ENCODE measurements at places on chromosomes 4 and X.

GRCh38 chr4:36115312-36115711 lies 129.0 kb downstream of the ARAP2 start:
- no peak for DNase-seq

DNA sequence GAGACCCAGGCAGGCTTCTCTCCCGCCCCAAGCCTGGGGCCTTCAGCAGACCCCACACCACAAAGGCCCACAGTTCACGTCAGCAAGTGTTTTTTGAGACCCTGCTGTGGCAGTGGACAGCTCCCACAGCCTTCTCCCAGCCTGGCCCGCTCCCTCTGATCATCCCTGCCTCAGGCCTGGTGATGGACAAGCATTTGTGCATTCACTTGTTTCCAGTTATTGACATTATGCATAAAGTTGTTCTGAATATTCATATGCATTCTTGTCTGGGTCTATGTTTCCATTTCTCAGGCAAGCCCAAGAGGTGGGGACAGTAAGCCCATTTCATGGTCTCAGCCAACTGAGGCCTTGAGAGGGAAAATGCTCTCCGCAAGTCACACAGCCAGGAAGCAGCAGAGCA lies 14.7 kb downstream of the TRO start:
- no peak for DNase-seq

- no peak for DNase-seq
Observed at GRCh38 chr4:6776920-6777635, 5.4 kb upstream of the KIAA0232 start.

DNA sequence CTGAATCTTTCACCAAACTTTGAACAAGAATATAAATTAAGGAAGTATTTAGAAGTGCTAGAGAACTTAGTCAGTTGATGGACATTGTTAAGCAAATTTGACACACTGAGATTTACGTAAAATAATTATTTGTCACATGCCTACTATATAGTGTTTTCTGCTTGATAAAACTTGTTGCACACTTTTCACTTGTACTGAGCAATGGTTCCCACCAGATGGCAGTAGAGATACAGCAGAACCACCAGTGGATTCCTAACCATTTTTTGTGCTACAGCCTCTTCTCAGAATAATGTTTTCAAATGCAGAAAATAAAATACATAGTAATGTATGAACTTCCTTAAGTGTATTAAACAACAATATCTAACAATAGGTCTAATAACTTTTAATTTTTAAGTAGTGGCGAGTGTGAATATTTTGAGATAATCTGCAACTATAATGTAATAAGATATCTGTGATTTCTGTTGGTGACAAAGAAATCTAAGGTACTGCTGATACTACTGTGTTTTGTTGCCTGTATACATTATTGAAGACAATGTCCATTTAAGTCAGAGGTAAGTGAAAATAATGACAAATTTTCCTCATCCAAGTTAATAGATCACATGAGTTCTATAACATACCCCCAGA lies 81.2 kb downstream of the APOOL start:
- DNase-seq: no peak

GRCh38 chr4:184400891-184401290 lies 73.5 kb downstream of the IRF2 start:
- DNase-seq: no peak

- no peak for DNase-seq
Observed at GRCh38 chr4:55834086-55834795, 14.7 kb downstream of the EXOC1L start.

DNA sequence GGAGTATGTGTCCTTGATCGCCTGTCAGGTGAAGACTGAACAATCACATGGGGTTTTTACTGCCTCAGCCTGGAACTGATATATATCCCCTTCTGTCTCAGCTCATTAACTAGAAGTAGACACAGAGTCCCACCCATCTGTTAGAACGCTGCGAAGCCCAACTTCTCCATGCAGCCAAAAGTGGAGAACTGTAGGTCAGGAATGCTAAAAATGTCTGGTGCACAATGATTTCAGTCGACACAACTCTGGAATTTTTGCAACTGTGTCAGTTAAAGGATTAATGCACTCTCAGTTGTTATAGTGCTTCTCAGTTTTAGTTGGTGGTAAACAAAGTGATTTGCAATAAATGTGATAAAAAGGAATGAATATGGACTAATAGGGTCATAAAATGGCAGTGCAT lies 287.2 kb downstream of the INPP4B start:
- DNase-seq: no peak
